ENCODE measurements at places on chromosomes 4 and X.

- peak; percentile 32 for DNase-seq
Observed at GRCh38 chr4:101790521-101791181, at the start of gene BANK1. Gene BANK1, plus strand, starts transcription at chr4:101790730. Its CDS starts 151 bp downstream, at chr4:101790881.

GRCh38 chrX:130560544-130560943, 158.8 kb downstream of the RBMX2 start:
- DNase-seq = no peak

DNA sequence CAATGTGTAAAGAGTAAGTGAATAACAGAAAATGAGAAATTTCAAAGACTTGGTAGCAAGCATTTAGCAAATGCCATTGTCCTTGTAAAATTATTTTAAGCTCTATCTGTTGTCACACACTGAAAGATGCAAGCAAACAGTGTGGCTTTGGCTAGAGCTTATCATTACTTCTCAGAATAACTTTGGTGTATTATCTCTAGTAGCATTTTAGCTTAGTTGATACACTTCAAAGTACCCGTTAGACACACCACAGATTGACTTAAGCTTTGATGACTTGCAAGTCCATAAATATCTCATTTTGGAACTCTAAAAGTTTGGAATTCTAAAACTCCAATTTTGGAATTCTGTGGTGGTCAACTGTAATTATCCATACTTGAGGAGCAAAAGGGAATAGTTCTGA, 98.6 kb downstream of the PDLIM5 start:
- DNase-seq = no peak

DNA sequence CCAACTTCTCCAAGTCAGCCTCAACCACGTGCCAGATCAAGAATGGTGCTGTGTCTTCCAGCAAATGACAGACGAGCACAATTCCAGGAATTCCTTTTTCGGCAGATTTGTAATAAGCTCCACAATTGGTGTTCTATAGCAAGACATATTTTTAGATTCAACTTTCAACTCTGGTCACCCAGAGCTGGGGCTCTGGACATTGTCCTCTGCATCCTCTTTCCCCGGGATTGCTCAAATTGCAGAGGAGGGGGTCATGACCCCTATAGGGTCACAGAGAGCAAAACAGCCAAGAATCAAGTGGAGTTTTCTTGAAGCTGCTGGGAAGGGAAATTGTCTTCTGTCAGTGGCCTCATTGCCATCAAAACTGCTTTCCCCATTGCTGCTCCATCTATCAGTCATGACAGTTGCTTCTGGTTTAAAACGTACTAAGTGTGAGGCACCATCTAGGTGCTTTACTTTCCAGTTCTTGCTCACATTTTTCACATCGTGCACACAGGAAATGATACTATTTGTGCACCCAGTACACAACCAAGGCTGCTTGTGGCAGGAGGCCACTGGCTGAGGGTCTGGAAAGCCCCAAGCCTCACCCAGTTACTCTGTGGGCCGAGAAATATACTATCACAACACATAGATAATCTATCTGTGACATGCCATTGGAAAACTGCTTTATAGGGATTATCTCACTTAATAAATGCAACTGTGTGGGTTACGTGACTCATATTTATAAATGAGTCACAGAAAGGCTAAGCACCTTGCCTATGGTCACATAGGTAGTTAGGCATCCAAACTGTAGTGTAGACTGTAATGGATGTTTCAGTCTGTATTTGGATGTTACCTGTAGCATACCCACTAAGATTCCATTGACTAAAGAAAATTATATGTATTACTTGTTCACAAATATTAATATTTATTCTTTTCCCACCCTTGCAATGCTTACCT, 91.7 kb upstream of the PHOX2B start:
- DNase-seq = no peak

DNA sequence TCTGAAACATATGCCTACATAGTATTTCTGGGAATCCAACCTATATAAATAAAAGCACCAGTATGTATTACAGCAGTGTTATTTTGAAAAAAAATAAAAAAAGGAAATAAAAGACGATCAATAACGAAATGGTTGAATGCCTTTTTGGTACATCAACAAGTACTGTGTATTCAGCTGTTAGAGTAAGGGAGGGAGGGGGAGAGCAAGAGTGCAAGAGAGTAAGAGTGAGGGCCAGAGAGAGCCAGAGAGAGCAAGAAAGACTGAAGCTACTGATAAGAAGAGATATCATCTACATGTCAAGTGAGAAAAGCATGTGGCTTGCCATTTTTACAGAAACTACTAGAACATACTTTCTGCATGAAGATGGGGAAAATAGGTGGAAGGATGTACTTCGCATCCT, 1.8 kb downstream of the SPIN4 start:
- no peak for DNase-seq

- no peak for DNase-seq
Observed at GRCh38 chr4:107094332-107094731, 58.2 kb upstream of the DKK2 start.

- peak; percentile 3 for DNase-seq
Observed at GRCh38 chrX:14697451-14697850, 168.1 kb downstream of the GLRA2 start.

- no peak for DNase-seq
Observed at GRCh38 chr4:6893449-6894085, 16.1 kb upstream of the TBC1D14 start.

GRCh38 chr4:178205826-178206225, 763.6 kb upstream of the AGA start:
- no peak for DNase-seq

DNA sequence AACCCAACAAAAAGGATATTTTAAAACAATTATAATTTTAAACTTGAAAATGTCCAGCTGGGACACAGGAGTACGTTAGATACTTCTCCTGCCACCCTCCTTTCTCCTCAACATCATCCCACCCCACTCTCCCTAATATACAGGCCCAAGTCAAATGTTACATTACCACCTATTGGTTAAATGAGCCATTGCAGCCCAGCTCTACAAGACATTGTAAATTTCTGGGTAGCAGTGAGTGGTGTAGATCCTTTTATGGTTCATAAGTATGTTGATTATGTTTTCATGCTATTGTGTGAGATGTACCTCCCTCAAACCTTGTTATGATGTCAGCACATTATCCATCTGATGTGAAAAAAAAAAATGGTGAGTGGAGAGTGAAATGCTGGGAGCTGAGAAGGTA, 187.1 kb upstream of the BCOR start:
- no peak for DNase-seq

DNA sequence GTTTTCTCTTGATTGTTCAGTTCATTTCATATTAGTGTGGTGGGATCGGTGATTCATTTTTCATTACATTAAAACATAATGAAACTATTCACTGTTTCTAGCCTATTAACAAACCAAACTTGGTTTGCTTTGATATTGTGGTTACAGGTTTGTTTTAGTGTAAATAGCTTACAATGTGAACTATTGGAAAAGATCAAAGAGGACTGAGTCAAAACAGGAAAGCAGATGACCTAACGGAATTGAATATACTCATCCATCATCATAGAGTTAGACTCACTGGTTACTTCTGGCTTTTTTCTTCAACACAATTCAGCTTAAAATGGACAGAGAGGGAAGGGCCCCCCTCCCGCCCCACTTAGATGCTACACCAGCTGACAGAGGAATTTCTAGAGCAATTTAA, 616.2 kb upstream of the AADAT start:
- DNase-seq = no peak

GRCh38 chrX:96407072-96407471, 277.6 kb upstream of the DIAPH2 start:
- no peak for DNase-seq

DNA sequence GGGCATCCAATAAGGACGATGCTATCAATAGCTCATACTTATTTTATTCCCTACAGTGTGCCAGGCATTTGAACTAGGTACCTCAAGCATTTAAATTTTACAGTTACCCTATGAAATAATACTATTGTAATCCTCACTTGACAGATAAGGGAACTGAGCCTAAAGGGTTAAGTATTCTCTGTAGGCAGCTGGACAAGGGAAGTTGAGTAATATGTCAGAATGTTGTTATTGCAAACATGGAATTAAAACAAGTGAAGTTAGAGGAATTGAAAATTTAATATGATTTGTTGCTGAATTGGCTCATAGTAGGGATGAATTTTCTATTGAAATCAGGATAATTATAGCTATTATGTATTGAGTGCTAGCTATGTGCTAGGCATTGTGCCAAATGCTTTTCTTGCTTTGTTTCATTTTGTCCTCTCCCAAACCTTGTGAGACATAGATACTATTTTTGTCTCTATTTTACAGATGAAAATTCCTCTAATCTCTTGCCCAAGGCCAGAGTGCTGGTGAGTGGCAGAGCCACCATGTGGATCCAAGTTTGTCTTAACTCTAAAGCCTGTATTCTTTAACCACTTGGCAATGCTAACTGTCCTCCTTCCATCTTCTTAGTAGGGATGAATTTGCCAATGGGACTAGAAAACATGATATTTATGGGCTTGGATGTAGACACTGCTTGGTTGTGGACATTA, 58.1 kb downstream of the TMEM164 start:
- no peak for DNase-seq

DNA sequence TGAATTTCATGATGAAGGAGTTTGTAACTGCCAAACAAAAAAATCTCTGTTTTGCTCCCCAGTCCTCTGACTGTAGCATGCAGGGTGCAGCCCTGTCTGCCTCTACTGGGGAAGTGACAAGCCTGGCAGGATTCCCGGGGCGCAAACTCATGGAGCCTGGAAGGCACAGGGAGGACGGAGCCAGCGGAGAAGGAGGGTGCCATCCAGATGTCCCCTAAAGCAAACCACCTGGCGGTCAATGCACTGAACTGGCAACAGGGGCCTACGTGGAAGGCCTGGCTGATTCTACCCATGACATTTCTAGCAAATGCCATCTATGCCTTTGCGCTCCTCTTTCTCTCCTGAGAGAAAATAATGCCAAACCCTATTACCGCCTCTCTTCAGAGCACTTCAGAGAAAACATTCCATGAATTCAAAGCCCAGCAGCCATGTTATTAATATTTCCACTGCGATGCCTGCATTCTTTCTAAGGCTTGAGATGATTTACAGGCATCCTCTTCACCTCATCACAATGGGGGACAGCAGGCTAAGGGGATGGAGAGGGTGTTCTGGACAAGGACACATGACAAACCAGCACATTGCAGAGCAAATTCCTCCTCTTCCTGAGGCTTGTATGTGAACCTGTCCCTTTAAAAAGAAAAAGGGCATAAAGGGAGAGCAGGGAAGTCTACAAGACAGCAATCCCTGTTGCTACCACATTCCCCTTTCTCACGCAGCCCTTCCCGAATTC, 329.3 kb upstream of the NOCT start:
- no peak for DNase-seq

DNA sequence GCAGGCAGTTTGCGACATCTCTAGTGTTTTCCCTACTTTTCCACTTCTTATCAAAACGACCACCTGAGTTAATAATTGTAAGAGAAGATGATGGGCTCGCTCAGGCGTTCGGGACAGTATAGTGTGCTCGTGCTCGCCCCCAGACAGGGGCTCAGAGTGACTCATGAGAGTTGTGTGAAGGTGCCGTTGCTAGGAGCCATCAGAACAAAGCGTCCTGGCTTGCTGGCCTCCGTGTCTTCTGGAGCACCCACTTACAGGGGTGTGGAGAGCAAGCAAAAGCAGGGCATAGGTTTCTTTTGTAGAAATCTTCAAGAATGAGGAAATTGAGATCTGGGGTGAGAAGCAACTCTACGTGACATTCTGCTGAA, 73.0 kb upstream of the ADGRG2 start:
- no peak for DNase-seq

DNA sequence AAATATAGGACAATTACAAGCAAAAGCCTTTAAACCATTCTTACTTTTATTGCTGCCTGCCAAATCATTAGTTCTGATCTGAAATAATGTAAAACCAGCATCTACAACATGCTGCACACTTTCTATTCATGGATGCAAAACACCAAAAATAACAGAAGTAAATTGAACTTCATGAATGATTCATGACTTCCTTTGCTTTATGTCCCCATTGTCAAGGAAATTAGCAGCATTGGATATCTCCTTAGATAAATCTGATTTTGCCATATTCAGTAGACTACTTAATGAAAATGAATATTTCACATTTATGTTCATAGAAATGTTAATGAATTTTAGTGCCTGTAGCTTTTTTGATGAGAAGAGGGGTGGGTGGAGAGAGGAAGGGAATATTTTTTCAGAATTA, 132.6 kb downstream of the COMMD8 start:
- no peak for DNase-seq

DNA sequence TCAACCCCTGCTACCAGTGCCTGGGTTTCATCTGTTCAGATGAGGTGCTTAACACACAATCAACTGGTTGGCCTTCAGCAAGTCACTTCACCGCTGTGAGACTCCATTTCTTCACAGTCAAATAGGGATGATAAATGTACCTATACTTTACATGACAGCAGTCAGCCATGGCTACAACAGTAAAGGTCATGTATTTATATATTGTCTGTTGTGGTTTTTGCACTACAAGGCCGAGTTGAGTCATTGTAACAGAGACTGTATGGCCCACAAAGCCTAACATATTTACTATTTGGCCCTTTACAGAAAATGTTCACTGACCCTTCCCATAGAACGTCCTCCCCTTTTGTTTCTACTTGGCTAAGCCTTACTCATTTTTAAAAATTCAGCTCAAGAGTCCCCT, 404.6 kb upstream of the F9 start:
- DNase-seq = no peak

DNA sequence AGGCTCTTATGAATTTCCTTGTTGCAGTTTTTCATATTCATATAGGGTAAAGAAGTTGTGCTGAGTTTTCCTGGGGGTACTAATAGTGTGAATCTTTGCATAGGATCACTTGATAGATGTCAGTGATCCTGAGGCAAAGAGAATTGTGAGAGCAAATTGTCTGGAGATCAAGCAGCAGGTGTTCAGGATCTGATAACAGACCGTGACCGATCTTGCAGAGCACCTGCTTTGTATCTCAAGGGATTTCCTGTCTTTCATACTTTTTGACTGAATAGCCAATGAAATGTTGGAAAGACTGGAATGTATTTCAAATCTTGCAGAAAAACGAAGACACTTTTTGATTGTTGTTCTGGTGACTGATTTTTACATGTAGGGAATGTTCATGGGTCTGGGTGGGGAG, 914.5 kb downstream of the STIM2 start:
- DNase-seq = no peak

- DNase-seq = no peak
Observed at GRCh38 chr4:13527981-13528820, 16.1 kb downstream of the NKX3-2 start.

- no peak for DNase-seq
Observed at GRCh38 chr4:79224777-79225104, 101.1 kb downstream of the NAA11 start.

DNA sequence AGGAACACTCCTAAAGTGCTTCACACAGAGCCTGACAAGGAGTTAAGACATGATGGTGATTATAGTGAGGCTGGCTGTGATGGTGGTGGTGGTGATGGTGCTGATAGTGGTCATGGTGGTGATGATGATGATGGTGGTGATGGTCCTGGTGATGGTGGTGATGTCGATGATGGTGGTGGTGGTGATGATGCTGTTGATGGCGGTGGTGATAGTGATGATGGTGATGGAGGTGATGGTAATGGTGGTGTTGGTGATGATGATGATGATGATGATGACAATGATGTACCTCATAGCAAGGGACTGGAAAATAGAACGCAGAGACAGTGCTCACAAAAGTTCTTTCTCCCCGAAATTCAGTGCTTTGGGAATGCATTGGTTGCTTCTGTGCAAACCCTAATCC, 34.3 kb upstream of the PSAPL1 start:
- no peak for DNase-seq

- DNase-seq = no peak
Observed at GRCh38 chr4:38928568-38928967, 61.0 kb downstream of the FAM114A1 start.
